COR-L47 (cell line): ENCODE measurements at places on chromosomes 7 and 10.
A peak's percentile ranks its signal among the peaks of the same experiment; 100 is the strongest.

GRCh38 chr7:5435291-5436002, 11.8 kb upstream of the TNRC18 start:
- DNase-seq = no peak

GRCh38 chr7:128161466-128162125, 79.5 kb upstream of the LEP start:
- DNase-seq = no peak

GRCh38 chr7:50304911-50305582, 531 bp downstream of the IKZF1 start:
- no peak for DNase-seq

DNA sequence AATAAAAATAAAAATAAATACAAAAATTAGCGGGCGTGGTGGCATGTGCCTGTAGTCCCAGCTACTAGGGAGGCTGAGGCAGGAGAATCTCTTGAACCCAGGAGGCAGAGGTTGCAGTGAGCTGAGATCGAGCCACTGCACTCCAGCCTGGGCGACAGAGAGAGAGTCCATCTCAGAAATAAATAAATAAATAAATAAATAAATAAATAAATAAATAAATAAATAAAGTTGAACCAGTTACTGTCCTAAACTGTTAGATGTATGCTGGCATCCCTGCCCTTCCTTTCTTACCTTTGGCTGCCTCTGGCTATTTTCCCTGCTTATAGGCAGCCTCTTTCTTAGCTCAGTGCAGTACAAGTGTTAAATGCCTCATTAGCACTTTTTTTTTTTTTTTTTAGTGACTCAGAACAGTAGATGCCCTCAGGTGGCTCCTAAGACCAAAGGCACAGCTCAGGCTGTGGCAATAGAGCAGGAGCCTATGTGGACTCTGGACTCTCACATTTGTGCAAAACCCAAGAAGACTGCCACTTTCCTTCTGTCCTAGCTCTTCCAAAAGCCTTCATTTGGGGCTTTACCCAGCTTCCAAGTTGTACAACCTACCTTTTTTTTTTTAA, 30.6 kb upstream of the CABCOCO1 start:
- no peak for DNase-seq

DNA sequence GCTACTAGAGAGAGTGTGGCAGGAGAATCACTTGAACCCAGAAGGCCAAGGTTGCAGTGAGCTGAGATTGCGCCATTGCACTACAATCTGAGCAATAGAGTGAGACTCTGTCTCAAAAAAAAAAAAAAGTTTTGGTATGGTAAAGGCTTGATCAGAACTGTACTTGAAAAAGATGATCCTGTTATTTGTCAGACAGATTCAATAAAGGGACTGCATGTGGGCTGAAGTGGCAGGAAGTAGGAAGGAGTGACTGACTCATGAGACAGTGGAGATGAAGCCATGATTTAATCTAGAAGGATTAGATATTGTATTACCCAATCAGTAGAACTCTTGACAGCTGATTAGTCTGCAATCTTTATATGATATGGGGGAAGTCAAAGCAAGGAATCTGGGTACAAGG, 2.7 kb upstream of the TMEM254 start:
- no peak for DNase-seq

GRCh38 chr10:46006219-46006618, 24.2 kb downstream of the NCOA4 start:
- DNase-seq = no peak

- no peak for DNase-seq
Measured at GRCh38 chr10:132610071-132610701, 72.6 kb downstream of the INPP5A start.

DNA sequence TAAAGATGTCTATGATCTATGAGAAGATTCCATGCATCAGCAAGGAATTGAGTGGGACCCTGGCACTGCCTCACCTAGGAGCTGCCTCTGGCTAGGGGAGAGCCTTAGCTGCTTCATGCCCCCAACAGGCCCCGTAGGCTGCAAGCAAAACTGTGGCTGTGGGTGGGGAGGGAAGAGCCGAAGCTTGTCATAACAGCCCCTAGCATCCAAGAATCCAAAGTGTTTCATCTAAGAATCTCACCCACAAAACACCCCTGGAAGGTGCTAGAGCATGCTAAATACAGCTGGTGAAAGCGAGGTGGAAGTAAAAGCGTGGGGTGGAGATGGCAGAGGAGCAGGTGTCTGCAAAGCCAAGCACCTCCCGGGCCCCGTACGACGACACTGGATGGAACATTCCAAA, 87.5 kb upstream of the C1QL3 start:
- DNase-seq = no peak

DNA sequence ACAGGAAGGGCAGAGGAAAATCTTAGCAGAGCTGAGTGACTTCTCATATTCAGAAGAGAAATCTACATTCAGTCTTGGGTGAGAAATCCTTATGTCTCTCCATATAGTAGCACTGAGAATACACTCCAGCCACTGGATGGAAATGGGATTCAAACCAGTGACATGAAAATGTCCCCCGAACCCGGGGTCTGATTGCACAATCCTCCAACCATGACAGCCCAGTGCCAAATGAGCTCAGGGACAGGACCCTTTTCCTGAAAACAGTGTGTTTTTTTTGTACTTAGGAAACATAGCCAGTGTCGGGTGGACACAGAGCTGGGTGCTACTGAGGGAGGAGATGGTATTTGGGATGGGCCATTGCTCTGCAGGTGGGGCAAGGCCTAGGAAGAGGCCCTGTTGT, 185.6 kb downstream of the CXCL12 start:
- DNase-seq = no peak

- DNase-seq = no peak
Measured at GRCh38 chr10:88427024-88427423, 156.1 kb downstream of the RNLS start.

DNA sequence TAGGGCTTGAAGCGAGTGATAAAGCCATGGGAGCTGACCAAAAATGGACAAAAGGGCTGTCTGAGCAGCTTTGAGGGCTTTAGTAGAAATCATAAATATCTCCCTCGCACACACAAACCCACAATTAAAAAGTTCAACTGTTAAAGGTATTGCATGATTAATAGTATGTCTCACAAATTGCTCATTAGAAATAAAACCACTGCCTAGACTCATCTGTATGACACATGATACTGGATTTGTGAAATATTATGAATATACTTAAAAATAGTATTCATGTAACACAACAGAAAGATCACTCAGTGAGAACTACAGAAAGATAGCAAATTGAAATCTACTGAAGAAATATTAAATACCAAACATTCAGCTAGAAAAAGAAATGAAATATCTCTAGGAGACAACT, 11.9 kb upstream of the PTPN12 start:
- DNase-seq = no peak

DNA sequence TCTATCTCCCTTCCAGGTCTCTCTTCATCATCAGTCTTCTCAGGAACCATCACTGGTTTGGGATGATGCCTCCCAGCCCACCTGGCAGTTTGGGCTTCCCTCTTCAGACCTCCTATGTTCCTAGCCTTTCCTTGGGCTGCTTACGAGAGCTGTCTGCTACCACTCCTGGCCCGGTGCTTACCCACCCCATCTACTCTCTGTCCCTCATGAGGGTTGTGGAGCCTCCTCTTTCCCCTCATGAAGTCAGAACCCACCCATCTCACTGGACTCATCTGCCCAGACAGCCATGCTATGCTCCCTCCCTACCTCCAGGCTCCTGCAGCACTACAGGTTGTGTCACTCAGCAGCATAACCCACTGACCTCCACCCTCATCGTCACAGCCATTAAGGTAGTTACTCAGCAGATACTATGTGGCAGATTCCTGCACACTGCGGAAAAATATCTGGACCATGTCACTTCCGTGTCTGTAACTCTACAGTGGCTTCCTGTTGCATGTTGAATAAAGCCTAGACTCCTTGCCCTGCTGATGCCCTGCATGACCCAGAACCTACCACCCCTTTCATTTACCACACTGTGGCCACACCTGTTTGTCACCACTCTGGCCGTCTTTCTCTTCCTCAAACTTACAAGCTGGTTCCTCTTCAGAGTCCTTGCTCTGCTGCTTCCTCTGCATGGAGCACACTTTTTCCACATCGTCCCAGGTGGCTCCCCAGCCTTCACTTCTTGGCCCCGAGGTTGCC, 2.0 kb downstream of the DBNL start:
- no peak for DNase-seq

GRCh38 chr10:16915300-16915699, 98.1 kb upstream of the RSU1 start:
- no peak for DNase-seq

GRCh38 chr10:132914732-132915131, 27.6 kb downstream of the CFAP46 start:
- DNase-seq = no peak

- DNase-seq = peak; percentile 49
Measured at GRCh38 chr10:22325272-22326144, 4.6 kb downstream of the BMI1 start.

DNA sequence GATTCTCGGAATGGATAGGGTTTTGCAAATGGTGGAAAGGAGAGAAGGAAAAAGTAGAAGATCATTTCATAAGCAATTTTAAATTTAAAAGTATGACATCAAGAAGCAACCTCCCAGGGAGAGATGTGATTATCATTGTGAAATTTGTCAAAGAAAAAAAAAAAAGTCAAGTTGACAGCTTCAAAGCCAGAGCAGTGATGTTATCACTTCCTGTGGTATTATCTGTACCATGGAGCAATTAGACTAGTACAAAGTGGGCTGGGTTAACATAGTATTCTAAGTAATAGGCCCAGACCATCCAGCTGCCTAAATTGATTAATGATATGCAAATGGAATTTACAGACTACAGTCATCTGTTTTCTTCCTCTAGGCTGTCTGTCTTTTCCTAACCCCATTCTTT, 84.0 kb upstream of the NPY start:
- DNase-seq = no peak

DNA sequence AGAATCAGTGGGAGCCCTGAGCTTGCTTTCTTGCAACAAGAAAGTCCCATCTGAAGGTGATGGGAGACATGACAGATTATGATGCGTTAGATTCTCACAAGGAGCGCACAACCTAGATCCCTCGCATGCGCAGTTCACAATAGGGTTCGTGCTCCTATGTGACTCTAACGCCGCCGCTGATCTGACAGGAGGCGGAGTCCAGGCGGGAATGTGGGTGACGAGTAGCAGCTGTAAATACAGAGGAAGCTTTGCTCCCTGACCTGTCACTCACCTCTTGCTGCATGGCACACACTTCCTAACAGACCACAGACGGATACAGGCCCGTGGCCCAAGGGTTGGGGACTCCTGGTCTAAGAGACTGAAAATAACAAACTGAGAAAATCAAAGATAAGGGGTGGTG, 1163.4 kb upstream of the AUTS2 start:
- no peak for DNase-seq

DNA sequence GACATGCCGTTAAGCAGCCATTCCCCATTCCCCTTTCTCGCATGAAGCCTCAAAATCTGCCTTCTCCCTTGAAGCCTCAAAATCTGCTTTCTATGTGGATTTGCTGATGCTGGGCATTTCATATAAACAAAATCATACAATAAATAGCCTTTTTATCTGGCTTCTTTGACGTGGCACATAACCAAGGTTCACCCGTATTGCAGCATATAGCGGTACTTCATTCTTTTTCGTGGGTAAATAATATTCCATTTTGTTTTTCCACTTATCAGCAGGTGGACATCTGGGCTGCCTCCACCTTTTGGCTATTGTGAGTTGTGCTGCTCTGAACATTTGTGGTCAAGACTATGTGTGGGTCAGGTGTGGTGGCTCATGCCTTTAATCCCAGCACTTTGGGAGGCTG, 57.0 kb downstream of the BRI3 start:
- no peak for DNase-seq

DNA sequence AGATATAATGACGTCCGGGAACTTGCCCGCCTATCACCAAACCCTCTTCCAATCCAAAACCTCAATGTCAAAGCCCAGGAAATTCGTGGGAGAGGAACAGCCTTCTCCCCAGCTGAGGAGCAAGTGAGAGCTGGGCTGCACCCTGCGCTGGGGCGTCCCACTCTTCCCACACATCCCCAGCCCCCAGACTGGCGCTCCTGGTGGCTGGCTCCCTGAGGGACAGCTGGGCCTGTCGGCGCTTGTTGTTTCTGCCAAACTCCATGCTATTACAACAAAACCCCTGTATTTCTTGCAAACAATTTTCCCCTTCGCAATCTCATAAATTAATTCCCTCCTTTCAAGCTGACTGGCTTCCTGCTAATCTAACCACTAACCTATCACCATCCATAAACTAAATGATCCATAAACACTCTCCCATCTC, 53.0 kb downstream of the GRID1 start:
- DNase-seq = no peak

GRCh38 chr10:121804460-121804859, 123.4 kb downstream of the ATE1 start:
- DNase-seq = no peak

- no peak for DNase-seq
Measured at GRCh38 chr10:88156341-88156740, 292.9 kb downstream of the PTEN start.

GRCh38 chr7:66036788-66037187, 38.8 kb upstream of the ASL start:
- no peak for DNase-seq

- DNase-seq = no peak
Measured at GRCh38 chr10:47458466-47459154, 25.3 kb downstream of the ANXA8 start.

GRCh38 chr7:99558306-99559174, at the start of gene ZNF655:
ZNF655 (plus strand) TSS chr7:99558642; CDS start chr7:99560560, 1,918 bp downstream.
- peak; percentile 95 for DNase-seq

- no peak for DNase-seq
Measured at GRCh38 chr10:62384447-62385081, 10.4 kb downstream of the ZNF365 start.

DNA sequence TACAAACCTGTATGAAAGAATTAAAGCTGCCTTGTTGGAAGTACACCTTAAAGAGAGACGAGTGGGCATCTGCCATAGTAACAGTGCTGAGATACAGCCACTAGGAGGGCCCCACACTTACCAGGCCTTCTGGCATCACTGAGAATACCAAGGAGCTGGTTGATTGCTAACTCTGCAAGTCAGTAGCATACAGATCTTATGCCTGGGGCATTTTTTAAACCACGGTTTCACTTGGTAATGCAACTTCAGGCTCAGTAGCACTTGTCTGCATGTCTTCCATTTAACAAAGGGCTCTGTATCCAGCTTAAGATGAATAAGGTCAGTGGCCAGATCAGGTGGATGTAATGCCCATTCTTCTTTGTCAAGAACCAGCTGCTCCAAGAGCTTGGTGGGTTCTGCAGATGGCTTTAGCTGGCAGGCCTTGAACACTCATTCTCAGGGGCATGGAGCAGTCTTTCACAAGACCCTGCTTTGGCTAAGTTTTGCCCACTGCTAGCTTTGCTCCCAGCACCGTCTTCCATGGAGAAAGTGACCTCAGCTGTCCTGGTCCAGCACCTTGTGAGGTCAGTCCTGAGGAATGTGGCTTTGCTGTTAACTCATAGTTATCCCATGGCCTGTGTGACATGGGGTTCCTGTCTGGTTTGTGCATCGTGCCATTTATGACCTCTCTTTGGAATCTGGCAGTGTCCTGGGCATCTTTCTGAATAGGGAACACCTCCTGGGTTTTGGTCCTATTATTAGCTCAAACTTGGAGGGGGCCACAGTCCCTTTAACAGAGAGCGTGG, 68.1 kb downstream of the BMPER start:
- DNase-seq = no peak
